ENCODE measurements at places on chromosomes 2 and 18.

DNA sequence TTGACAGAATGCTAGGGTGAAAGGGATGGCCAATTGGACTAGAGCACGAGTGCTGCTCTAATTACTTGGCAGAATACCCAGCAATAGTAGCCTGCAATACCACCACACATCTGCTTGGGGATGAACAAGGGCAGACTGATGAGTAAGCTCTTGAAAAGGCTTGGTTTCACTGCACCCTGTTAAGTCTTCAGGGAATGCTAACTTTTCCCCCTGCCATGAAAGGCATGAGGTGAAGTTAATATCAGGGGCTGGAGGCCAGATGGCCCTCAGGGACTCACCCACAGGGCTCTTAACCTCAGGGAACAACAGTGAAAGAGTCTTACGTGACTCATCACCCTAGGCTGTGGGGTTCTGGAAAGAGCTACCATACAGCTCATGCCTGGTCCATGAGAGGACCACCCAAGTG, 51.7 kb upstream of the MYL1 start:
- DNase-seq: no peak
- no peak overlapping the region for H3K4me3 ChIP-seq
- H3K27me3 ChIP-seq: peaks cover 5% of the 10 kb centered on the region
- no peaks in the 10 kb centered on the region for H3K4me1 ChIP-seq
- H3K36me3 ChIP-seq: no peaks in the 10 kb centered on the region

GRCh38 chr2:45578056-45578843, 32.8 kb downstream of the SRBD1 start:
- DNase-seq: peak; percentile 18
- no peak overlapping the region for H3K4me3 ChIP-seq
- peaks cover 1% of the 10 kb centered on the region for H3K4me1 ChIP-seq
- H3K36me3 ChIP-seq: no peaks in the 10 kb centered on the region

GRCh38 chr2:36450466-36451196, 95.1 kb downstream of the CRIM1 start:
- no peaks in the 10 kb centered on the region for H3K36me3 ChIP-seq
- no peak for DNase-seq
- no peak overlapping the region for H3K4me3 ChIP-seq
- no peak overlapping the region for H3K27ac ChIP-seq
- H3K4me1 ChIP-seq: peaks cover 14% of the 10 kb centered on the region

- peaks cover 3% of the 10 kb centered on the region for H3K36me3 ChIP-seq
- no peak overlapping the region for H3K4me3 ChIP-seq
- no peaks in the 10 kb centered on the region for H3K27me3 ChIP-seq
- H3K4me1 ChIP-seq: no peaks in the 10 kb centered on the region
- no peak for DNase-seq
- H3K27ac ChIP-seq: no peak overlapping the region
Observed at GRCh38 chr18:13290856-13291271, 72.3 kb downstream of the LDLRAD4 start.

DNA sequence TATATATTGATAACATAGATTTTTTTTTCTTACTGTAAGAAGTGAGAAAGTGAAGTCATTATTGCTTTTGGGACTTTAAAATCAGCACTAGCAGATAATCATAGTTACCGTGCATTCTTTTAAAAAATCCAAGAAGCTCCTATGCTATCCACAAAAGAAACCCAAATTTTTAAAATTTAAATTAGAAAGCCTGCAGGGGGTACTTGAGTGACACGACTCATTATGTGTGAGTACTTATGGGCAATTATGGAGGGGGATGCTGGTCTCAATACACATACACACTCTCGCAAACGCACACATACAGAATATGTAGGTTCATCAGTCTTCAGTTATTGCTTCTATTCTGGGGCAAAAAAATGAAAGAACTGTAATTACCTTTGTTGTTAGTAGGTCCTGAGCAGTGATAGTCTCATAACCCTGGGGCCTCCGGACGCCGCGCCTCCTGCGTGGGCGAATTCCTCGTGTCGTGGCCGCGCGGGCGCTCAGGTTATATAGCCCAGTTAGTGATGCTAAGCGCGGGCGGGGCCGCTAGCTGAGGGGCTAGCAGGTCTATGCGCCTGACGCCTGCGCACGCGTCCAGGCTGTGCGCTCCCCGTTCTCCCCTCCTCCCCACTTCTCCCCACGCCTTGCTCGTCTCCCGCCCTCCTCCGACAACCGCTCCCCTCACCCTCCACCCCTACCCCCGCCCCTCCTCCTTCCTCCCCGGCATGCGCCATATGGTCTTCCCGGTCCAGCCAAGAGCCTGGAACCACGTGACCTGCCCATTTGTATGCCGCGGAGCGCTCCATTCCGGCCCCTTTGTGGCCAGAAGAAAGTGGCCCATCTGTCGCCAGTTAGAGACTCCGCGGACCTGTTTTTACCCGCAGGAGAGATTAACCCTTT, at the start of gene NEUROD1:
Gene NEUROD1, minus strand, starts transcription at position 463 of the 882 bp plus-strand sequence. CDS start 1,657 bp downstream, outside the sequence.
- H3K4me3 ChIP-seq: peak within 1 kb of the TSS; percentile 96
- peaks cover 5% of the 10 kb centered on the region for H3K36me3 ChIP-seq
- H3K4me1 ChIP-seq: peaks cover 48% of the 10 kb centered on the region
- DNase-seq: peak; percentile 97
- H3K27ac ChIP-seq: peak within 1 kb of the TSS; percentile 90
- H3K27me3 ChIP-seq: peaks cover 42% of the 10 kb centered on the region

- peaks cover 22% of the 10 kb centered on the region for H3K4me1 ChIP-seq
- peaks cover 23% of the 10 kb centered on the region for H3K27me3 ChIP-seq
- no peak overlapping the region for H3K4me3 ChIP-seq
Observed at GRCh38 chr2:127067620-127068350, 39.2 kb downstream of the BIN1 start.

DNA sequence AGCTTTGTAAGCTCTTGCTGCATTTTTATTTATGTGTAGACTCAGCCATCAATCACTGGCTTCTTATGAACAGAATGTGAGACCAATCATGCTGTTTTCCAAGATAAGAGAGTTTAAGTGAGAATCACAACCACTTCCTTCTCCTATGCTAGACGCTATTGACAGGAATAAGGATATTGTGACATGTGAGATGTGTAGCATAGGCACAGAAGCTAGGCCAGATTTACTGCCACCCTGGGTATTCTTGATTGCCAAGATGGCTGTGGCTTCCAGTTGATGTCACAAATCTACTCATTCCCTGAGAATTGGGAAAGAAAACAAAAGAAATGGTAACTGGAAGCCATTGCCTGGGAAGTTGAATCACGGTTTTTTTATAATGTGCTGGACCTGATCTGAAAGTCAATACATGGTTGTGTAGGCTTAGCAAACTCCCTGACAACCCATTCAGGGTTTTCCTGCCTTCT, 49.9 kb downstream of the RAB27B start:
- no peaks in the 10 kb centered on the region for H3K4me1 ChIP-seq
- no peaks in the 10 kb centered on the region for H3K36me3 ChIP-seq
- no peak overlapping the region for H3K4me3 ChIP-seq
- no peak for DNase-seq

DNA sequence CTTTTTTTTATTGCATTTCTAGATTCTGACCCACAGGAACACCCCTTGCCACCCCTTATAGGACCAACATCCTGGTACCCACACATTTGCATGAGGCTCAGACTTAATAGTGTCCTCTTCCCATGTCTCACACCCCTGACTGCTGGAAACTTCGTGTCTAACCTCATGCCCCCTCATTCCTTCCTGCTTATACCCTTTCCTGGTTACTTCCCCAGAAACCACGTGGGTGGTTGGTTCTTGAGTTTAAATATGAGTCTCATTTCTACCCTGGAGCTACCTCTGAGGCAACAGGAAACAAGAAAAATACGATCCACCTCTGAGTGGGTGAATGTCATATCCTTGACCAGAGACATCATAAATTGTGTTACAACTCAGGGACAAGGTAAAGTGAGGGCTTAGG, 1.6 kb downstream of the TNP1 start:
- peaks cover 11% of the 10 kb centered on the region for H3K4me1 ChIP-seq
- DNase-seq: no peak
- no peak overlapping the region for H3K4me3 ChIP-seq
- no peak overlapping the region for H3K27ac ChIP-seq

GRCh38 chr2:231152800-231153557, 28.1 kb upstream of the HTR2B start:
- H3K36me3 ChIP-seq: no peaks in the 10 kb centered on the region
- H3K4me3 ChIP-seq: no peak overlapping the region
- no peaks in the 10 kb centered on the region for H3K27me3 ChIP-seq
- DNase-seq: no peak
- H3K27ac ChIP-seq: no peak overlapping the region
- no peaks in the 10 kb centered on the region for H3K4me1 ChIP-seq

- no peak overlapping the region for H3K27ac ChIP-seq
- no peaks in the 10 kb centered on the region for H3K27me3 ChIP-seq
- DNase-seq: no peak
- peak overlapping the region; percentile 53 for H3K4me3 ChIP-seq
- H3K36me3 ChIP-seq: peaks cover 3% of the 10 kb centered on the region
Observed at GRCh38 chr18:56067214-56067894, 479.4 kb upstream of the TCF4 start.

DNA sequence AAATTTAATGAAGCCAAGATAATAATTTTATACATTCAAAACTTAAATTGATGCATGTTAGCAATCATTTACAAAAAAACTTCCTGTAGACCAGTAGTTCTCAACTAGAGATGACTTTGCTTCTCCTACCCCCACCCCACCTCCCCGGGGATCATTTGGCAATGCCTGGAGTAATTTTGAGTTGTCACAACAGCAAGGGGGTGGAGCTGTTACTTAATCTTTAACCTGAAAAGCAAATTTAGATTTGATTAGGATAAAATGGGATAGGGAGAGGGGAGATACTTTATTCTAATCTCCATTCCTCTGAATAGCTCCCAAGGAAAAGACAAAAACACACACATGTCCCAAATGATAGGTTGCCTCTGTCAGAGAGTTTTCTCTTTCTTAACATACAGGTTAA, 4.2 kb downstream of the SLC40A1 start:
- H3K4me3 ChIP-seq: no peak overlapping the region
- H3K27me3 ChIP-seq: peaks cover 5% of the 10 kb centered on the region
- H3K27ac ChIP-seq: no peak overlapping the region
- no peak for DNase-seq

DNA sequence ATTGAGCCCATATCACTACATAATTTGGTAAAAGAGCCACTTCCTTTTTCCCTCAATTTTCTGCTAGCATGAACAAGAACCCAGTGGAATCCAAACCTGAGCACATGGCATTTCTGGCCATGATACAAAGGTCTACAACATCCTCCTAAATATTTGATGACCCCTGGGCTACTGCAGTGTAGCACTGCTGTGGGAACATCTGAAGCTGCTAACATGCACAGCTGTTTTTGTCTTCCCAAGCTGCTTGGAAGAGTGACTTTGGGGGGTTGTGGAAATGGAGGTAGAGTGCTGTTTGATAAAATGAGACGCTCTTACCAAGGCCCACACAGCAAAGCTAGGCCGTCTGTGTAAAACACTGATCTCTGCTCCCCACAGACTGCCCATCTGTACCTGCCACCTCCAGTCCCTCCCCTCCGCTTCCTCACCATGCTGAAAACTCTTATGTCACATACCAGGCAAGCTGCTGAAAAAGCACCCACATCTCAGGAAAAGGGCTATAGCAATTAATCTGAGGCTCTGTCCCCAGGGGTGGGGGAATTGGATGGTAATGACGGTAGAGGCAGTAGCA, 197.2 kb upstream of the HNRNPA3 start:
- H3K4me3 ChIP-seq: peak overlapping the region; percentile 60
- peak; percentile 19 for DNase-seq
- H3K27me3 ChIP-seq: peaks cover 5% of the 10 kb centered on the region
- H3K4me1 ChIP-seq: peaks cover 17% of the 10 kb centered on the region
